Pulmonary artery endothelial cell (primary cell): ENCODE measurements at places on chromosomes 12 and 14. TPM values are rescaled to one million over a fixed set of nuclear protein-coding genes. Genes with fewer than 3 reads are reported as not detected.

GRCh38 chr14:94372021-94372605, 16.3 kb downstream of the SERPINA1 start:
- DNase-seq, result no peak

GRCh38 chr14:56102941-56103340, 15.3 kb upstream of the PELI2 start:
- DNase-seq, result no peak

DNA sequence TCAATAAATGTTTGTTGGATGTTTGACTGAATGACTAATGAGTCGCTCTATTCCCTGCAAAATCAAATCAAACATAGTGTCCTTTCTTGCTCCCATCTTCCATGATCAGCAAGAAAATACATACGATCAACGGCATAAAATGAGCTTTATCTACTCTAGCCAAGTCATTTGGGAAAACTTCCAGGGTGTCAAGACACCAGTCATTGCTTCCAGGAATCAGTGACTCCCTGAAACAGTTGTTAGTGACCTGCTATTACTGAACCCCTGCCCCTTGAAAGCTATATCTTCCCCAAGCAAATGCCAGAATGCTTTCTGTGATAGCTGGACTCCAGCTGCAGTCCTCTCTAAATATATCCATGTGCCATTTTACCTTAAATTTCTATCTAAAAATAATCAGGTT, 169.5 kb upstream of the SSTR1 start:
- DNase-seq, result no peak

DNA sequence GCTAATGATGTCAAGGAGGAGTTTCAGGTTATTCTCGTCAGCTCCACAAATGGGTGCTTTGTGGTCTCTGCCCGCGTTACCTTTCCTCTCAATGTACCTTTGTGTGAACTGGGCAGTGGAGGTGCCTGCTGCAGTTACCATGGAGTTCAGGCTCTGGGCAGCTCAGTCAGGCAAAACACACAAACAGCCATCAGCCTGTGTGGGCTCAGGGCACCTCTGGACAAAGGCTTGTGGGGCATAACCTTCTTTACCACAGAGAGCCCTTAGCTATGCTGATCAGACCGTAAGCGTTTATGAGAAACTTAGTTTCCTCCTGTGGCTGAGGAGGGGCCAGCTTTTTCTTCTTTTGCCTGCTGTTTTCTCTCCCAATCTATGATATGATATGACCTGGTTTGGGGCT, 16.7 kb upstream of the PAPLN start:
- DNase-seq, result no peak

DNA sequence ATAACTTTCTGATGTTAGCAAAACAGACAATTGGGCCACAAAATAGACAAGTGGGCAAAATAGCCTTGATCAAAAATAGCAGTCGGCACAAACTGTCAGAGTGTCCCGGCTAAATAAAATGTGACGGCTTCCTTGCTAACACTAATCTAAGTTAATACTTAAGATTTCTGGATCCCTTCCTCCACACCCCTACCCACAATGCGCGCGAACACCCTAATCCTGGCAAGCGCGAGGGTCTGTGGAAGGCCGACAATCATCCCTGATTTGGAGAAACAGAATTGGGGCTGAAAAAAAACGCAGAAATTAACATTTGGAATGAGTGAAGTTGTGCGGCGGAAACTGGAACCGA, 489 bp downstream of the CEP290 start:
- no peak for DNase-seq

- no peak for DNase-seq
These were observed at the start of gene IRAK3 for GRCh38 chr12:66188584-66189485. Gene IRAK3, plus strand, starts transcription at chr12:66189214. Its CDS starts 86 bp downstream, at chr12:66189300.

DNA sequence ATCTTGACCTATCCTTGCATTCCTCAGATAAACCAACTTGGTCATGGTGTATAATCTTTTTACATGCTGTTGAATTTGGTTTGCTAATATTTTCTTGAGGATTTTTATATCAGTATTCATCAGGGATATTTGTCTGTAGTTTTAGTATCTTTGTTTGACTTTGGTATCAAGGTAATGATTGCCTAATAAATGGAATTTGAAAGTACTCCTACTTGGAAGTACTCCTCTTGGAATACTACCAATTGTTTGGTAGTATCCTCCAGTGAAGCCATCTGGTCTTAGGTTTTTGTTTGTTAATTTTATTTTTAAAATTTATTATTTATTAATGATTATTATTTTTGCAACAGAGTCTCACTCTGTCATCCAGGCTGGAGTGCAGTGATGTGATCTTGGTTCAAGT, 85.0 kb downstream of the ATF7IP start:
- DNase-seq, result no peak

DNA sequence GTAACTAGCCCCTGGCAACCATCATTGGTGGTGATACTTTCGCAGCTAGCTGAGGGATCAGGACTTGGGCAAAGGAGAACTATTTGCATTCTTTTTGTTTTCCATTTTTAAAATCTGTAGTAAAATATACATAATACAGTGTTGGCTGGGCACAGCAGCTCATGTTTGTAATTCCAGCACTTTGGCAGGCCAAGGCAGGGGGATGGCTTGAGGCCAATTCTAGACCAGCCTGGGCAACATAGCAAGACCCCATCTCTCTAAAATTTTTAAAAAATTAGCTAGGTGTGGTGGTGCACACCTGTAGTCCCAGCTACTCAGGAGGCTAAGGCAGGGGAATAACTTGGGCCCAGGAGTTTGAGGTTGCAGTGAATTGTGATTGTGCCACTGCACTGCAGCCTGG, 20.0 kb downstream of the TFCP2 start:
- no peak for DNase-seq

GRCh38 chr12:113792450-113792849, 173.7 kb downstream of the RBM19 start:
- DNase-seq, result no peak

- DNase-seq, result no peak
These were observed 51.4 kb downstream of the DAD1 start for GRCh38 chr14:22537436-22538310.

GRCh38 chr14:61618448-61618847, 76.9 kb upstream of the HIF1A start:
- no peak for DNase-seq

DNA sequence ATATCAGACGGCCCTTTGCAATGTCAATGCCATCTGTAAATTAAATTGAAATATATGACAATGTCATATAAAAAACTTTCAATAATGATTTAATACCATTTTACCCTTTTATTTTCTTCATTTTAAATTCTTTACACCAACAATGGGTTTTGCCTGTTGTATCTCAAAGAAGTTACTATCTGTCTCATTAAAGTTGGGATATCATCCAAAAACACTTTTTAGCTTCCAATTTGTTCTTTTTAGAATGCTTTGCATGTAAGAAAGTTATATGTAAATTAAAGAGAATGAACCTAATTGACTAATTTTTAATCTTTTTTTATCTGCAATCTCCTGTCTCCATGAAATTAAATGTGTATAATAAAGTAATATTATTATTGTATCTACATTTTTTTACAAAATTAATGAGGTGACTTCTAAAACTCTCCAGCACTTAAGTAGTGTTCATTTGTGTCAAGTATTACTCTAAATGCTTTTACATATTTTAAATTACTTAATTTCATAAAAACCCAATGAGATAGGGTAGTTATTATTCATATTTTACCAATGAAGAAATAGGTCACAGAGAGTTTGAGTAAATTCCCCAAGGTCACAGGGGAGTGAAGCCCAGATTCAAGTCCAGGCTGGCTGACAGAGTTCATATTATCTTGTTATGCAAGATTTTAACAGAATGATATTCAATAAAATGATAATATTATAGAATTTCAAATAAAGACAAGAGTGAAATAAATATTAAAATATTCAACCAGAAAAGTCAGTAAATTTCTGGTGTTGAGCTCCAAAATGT, 673.0 kb upstream of the FLRT2 start:
- no peak for DNase-seq

GRCh38 chr12:114767906-114768722, 84.1 kb upstream of the TBX3 start:
- DNase-seq, result no peak

DNA sequence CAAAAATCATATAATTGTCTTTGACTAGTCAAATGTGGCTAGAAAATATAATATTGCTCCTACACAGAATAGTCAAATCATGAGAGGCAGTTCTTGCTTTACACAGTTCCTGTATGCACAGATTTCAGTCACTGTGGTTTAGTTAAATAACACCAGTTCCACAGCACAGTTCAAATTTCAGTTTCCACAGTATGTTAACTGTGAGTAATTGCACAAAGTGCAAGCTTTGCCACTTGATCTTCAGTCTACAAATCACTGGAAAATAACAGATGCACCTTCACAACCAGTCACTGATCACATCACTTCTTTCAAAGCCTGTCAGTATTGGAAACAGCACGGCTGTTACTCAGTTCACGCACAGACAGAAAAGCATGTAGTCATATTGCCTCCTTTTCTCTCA, 38.7 kb downstream of the KCNH5 start:
- DNase-seq, result no peak

GRCh38 chr12:47085815-47086252, 6.1 kb upstream of the AMIGO2 start:
- peak; percentile 35 for DNase-seq

DNA sequence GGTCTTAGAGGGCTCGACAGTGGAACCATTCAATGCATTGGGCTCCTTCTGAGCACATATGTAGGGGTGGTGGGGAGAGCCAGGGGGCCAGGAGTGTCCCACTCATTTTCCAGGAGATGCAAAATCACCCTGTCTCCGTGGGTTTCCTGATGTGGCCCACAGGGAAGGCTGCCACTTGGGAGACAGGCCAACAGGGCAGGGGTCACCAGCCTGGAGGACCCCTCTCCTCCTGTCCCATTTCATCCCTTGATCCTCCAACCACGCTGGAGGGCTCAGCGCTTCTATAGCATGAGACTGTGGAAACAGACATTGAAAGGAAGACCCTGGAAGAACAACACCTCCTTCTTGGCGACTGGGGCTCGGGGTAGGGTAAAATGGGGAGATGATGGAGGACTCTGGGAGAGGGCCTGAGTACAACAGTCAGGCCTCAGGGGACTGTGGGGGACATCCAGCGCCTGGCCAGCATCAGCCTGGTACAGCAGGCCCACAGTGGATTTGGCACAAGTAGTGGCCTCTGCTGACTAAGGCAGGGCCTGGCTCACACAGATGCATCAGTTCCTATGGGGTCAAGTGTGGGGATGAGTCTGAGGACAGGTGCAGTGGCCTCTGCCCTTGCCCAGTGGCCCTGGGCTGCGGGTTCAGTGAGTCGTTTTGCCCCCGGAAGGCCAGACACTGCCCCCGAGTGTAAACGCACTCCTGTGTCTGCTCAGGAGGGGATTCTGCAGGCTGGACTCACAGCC, 68.0 kb downstream of the PRIMA1 start:
- no peak for DNase-seq

- DNase-seq, result no peak
These were observed 22.2 kb downstream of the TMEM117 start for GRCh38 chr12:43858096-43858495.

DNA sequence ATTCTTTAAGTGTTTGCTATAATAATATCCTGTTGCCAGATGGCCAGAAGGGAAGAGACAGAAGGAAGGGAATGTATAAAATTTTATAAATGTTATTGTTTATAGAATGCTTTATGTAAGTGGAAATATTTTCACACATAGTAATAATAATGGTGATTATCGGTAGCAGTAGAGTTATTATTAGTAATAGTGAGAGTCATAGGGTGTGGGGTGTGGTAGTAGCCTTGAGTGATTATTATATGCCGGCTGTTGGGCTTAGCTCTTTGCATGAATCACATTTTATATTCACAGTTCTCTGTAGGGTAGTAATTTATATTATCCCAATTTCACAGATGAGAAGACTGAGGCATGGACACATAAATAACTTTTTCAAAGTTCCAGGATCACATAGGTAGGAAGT, 391.4 kb downstream of the C12orf75 start:
- no peak for DNase-seq

GRCh38 chr14:51139121-51139681, 44.3 kb upstream of the TRIM9 start:
- no peak for DNase-seq

- no peak for DNase-seq
These were observed 42.2 kb downstream of the COX16 start for GRCh38 chr14:70317091-70317968.

- peak; percentile 20 for DNase-seq
These were observed 56.4 kb upstream of the RNU6-8 start for GRCh38 chr14:32259368-32260013.

DNA sequence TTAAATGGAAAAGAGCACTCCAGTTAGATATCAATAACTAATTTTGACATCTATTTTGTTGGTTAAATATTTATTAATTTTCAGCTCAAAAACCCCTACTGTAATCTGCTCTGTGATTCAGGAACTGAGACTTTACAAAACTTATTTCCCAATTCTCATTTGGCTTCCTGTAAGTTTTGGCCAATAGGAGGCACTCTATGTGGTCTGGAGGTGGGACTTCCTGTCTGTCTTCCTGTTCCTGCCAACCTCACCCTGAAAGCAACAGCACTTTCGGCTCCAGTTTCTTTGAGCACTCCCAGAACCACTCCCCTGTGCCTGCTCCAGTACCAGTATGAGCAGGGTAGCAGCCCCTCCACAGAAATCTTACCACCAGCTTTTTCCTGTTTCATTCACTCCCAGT, 1027.0 kb downstream of the VRK1 start:
- no peak for DNase-seq

GRCh38 chr12:40192704-40193255, 32.0 kb upstream of the LRRK2 start:
- peak; percentile 26 for DNase-seq

DNA sequence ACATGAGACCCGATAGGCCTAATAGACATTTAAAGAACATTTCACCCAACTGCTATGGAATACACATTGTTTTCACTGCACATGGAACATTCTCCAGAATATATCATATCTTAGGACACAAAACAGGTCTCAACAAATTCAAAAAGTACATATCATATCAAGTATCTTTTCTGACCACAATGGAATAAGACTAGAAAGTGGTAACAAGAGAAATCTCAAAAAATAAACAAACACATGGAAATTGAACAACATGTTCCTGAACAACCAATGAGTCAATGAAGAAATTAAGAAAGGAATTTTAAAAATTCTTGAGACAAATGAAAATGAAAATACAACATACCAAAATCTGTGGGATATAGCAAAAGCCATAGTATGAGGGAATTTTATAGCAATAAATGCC, 208.1 kb downstream of the PTPRO start:
- no peak for DNase-seq

The GRIP1 gene
- total RNA-seq, result 0.14 TPM in 1 of 2 replicates, not detected in the other

The MYO1H gene
- not detected in 2 replicates for total RNA-seq

The SLC25A47 gene
- 0.04 TPM in 1 of 2 replicates, not detected in the other for total RNA-seq

The ANO2 gene
- 9.4 and 12.7 TPM in 2 replicates for total RNA-seq

The PPFIA2 gene
- total RNA-seq, result 0.40 TPM in 1 of 2 replicates, not detected in the other

The MGAT4C gene
- total RNA-seq, result under 0.01 TPM in 1 of 2 replicates, not detected in the other

The KLRG1 gene
- 7.9 and 10.0 TPM in 2 replicates for total RNA-seq

The TFCP2 gene
- total RNA-seq, result 9.4 and 10.3 TPM in 2 replicates

The LBHD2 gene
- not detected in 2 replicates for total RNA-seq

The STX2 gene
- total RNA-seq, result 34.5 and 36.3 TPM in 2 replicates

The PRB2 gene
- total RNA-seq, result not detected in 2 replicates

The RPL10L gene
- total RNA-seq, result not detected in 2 replicates

The ARMH4 gene
- total RNA-seq, result 1.5 and 2.1 TPM in 2 replicates

The PIWIL1 gene
- not detected in 2 replicates for total RNA-seq

The KCNH5 gene
- not detected in 2 replicates for total RNA-seq

The DEPDC4 gene
- 0.20 and 0.56 TPM in 2 replicates for total RNA-seq

The LMO3 gene
- total RNA-seq, result not detected in 2 replicates
